ENCODE measurements at places on chromosomes 4 and X.

DNA sequence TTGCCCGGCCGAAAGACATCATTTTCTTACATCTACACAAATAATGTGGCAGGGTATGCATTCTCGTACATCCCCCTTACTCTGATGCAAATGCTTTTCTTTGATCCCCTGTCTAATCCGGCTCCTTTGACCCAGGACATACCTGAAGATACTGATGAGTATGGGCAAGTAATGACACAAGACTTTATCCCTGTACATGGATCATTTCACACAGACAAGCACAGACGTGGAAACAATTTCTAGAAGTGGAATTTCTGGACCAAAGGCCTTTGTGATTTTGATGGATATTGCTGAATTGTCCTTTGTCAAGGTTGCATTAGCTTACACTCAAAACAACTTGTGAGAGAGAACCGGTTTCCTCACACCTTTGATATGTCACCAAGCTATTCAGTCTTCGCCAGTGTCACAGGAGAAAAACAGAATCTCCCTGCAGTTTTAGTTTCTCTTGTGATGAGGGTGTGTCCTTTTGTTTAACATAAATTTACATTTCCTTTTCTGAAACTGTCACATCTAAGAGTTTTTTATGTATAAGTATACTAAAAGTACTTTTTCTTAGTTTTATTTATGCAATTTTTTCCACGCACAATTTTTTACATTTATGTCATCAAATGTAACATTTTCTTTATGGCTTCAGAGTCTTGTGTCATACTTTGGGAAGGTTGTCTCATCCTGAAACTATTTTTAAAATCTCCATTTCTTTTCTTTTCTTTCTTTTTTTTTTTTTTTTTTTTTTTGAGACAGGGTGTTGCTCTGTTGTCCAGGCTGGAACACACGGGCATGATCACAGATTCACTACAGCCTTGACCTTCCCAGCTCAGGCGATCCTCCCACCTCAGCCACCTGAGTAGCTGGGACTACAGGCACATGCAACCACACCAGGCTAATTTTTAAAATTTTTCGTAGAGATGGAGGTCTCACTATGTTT, 25.2 kb downstream of the RWDD4 start:
- H3K4me1 ChIP-seq: peaks cover 9% of the 10 kb centered on the region
- H3K27me3 ChIP-seq: peaks cover 4% of the 10 kb centered on the region
- H3K27ac ChIP-seq: no peak overlapping the region
- no peak overlapping the region for H3K4me3 ChIP-seq

GRCh38 chr4:61199873-61200186, 296 bp upstream of the ADGRL3 start:
- no peak for DNase-seq
- peaks cover 5% of the 10 kb centered on the region for H3K27me3 ChIP-seq
- H3K36me3 ChIP-seq: no peaks in the 10 kb centered on the region
- peak overlapping the region; percentile 100 for H3K4me3 ChIP-seq
- peak overlapping the region; percentile 50 for H3K27ac ChIP-seq
- H3K4me1 ChIP-seq: peaks cover 30% of the 10 kb centered on the region

GRCh38 chr4:48483006-48483776, at the start of gene SLC10A4:
SLC10A4 (plus strand) TSS chr4:48483343; CDS start chr4:48483562, 219 bp downstream.
- H3K27me3 ChIP-seq: peaks cover 49% of the 10 kb centered on the region
- peak within 1 kb of the TSS; percentile 79 for H3K4me3 ChIP-seq
- DNase-seq: peak; percentile 64
- peak within 1 kb of the TSS; percentile 64 for H3K27ac ChIP-seq
- H3K4me1 ChIP-seq: peaks cover 34% of the 10 kb centered on the region

GRCh38 chrX:45849261-45849862, 648.7 kb upstream of the DIPK2B start:
- DNase-seq: no peak
- peak overlapping the region; percentile 90 for H3K4me3 ChIP-seq
- H3K27ac ChIP-seq: peak overlapping the region; percentile 84
- H3K4me1 ChIP-seq: peaks cover 22% of the 10 kb centered on the region
- H3K27me3 ChIP-seq: peaks cover 6% of the 10 kb centered on the region

- no peak overlapping the region for H3K4me3 ChIP-seq
- no peak overlapping the region for H3K27ac ChIP-seq
- DNase-seq: no peak
- H3K27me3 ChIP-seq: no peaks in the 10 kb centered on the region
These were observed 48.1 kb downstream of the RAB40AL start for GRCh38 chrX:102985192-102985591.

- no peaks in the 10 kb centered on the region for H3K27me3 ChIP-seq
- peaks cover 10% of the 10 kb centered on the region for H3K36me3 ChIP-seq
- no peak overlapping the region for H3K4me3 ChIP-seq
These were observed 134.7 kb downstream of the DCLK2 start for GRCh38 chr4:150212927-150213326.

DNA sequence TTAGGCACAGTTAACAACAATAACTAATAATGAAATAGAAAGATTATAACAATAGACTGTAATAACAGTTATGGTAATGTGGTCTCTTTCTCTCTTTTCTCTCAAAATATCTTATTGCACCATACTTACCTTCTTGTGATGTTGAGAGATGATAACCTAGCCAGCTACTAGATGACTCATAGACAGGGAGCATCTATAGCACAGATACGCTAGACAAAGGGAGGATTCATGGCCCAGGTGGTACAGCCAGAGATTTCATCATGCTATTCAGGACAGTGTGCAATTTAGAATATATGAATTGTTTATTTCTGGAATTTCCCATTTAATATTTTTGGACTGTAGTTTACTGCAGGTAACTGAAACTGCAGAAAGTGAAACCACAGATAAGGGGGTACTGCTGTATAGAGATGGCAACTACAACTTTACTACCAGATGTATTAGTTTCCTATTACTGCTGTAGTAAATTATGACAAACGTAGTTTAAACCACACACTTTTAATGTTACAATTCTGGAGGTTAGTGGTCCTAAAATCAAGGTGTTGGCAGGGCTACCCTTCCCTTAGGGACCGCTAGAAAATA, 41.8 kb upstream of the MAGED1 start:
- H3K27ac ChIP-seq: no peak overlapping the region
- DNase-seq: no peak
- H3K4me3 ChIP-seq: no peak overlapping the region
- peaks cover 28% of the 10 kb centered on the region for H3K36me3 ChIP-seq
- H3K27me3 ChIP-seq: no peaks in the 10 kb centered on the region

- H3K4me3 ChIP-seq: no peak overlapping the region
- H3K27me3 ChIP-seq: peaks cover 88% of the 10 kb centered on the region
- no peaks in the 10 kb centered on the region for H3K4me1 ChIP-seq
- no peak overlapping the region for H3K27ac ChIP-seq
These were observed 15.2 kb upstream of the PHOX2B start for GRCh38 chr4:41763729-41764128.

- no peaks in the 10 kb centered on the region for H3K36me3 ChIP-seq
- no peak for DNase-seq
- no peak overlapping the region for H3K27ac ChIP-seq
- H3K27me3 ChIP-seq: peaks cover 3% of the 10 kb centered on the region
- no peak overlapping the region for H3K4me3 ChIP-seq
These were observed 10.3 kb upstream of the SEL1L3 start for GRCh38 chr4:25872851-25873631.

GRCh38 chr4:182694551-182694950, 222.6 kb downstream of the DCTD start:
- H3K27ac ChIP-seq: no peak overlapping the region
- H3K4me3 ChIP-seq: no peak overlapping the region
- DNase-seq: no peak
- H3K4me1 ChIP-seq: peaks cover 15% of the 10 kb centered on the region
- no peaks in the 10 kb centered on the region for H3K27me3 ChIP-seq

DNA sequence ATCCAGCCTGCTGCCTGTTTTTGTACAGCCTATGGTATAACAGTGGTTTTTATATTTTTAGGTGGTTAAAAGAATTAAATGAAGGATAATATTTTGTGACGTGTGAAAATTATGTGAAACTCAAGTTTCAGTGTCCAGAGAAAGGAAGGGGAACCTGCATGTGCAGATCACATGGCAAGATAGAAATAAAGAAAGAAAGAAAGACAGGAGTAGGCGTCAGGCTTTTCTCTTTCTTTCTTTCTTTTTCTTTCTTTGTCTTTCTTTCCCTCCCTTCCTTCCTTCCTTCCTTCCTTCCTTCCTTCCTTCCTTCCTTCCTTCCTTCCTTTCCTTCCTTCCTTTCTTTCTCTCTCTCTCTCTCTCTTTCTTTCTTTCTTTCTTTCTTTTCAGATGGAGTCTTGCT, 42.0 kb upstream of the HUWE1 start:
- H3K4me3 ChIP-seq: no peak overlapping the region
- H3K27me3 ChIP-seq: no peaks in the 10 kb centered on the region

- no peak overlapping the region for H3K4me3 ChIP-seq
- no peaks in the 10 kb centered on the region for H3K27me3 ChIP-seq
- no peak overlapping the region for H3K27ac ChIP-seq
- no peak for DNase-seq
- no peaks in the 10 kb centered on the region for H3K4me1 ChIP-seq
- peaks cover 7% of the 10 kb centered on the region for H3K36me3 ChIP-seq
These were observed 57.2 kb upstream of the UGT2B7 start for GRCh38 chr4:69039071-69039470.

- H3K36me3 ChIP-seq: no peaks in the 10 kb centered on the region
- H3K4me3 ChIP-seq: no peak overlapping the region
- H3K4me1 ChIP-seq: no peaks in the 10 kb centered on the region
- no peaks in the 10 kb centered on the region for H3K27me3 ChIP-seq
These were observed 41.9 kb downstream of the BMP15 start for GRCh38 chrX:50952406-50952805.

DNA sequence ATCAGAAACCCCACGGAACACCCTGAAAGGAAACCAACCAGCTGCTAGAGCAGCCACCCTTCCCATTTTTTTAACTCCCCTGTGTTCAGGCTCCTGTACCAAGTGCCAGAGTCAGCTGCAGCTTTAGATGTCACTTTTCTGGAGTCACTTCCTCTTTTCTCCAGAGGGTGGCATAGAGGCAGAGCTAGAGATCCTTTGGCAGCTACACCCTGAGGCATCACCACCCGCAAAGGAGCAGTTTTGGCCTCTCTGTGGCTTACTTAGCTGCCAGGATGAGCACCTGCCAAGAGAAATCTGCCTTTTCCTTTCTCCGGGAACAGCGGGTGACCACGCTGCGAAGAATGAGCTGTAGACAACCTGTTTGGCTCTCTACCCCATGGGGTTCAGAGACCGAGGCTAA, 58.0 kb upstream of the CHRDL1 start:
- no peak for DNase-seq
- no peak overlapping the region for H3K4me3 ChIP-seq
- peaks cover 18% of the 10 kb centered on the region for H3K27me3 ChIP-seq
- no peak overlapping the region for H3K27ac ChIP-seq
- no peaks in the 10 kb centered on the region for H3K36me3 ChIP-seq
- H3K4me1 ChIP-seq: no peaks in the 10 kb centered on the region

GRCh38 chr4:187190390-187190789, 466.7 kb upstream of the FAT1 start:
- no peak for DNase-seq
- peaks cover 8% of the 10 kb centered on the region for H3K27me3 ChIP-seq
- H3K27ac ChIP-seq: no peak overlapping the region
- H3K36me3 ChIP-seq: no peaks in the 10 kb centered on the region
- H3K4me3 ChIP-seq: no peak overlapping the region

GRCh38 chrX:96982161-96982560, 98.5 kb downstream of the RPA4 start:
- H3K27ac ChIP-seq: no peak overlapping the region
- no peaks in the 10 kb centered on the region for H3K27me3 ChIP-seq
- no peak overlapping the region for H3K4me3 ChIP-seq
- H3K36me3 ChIP-seq: no peaks in the 10 kb centered on the region

DNA sequence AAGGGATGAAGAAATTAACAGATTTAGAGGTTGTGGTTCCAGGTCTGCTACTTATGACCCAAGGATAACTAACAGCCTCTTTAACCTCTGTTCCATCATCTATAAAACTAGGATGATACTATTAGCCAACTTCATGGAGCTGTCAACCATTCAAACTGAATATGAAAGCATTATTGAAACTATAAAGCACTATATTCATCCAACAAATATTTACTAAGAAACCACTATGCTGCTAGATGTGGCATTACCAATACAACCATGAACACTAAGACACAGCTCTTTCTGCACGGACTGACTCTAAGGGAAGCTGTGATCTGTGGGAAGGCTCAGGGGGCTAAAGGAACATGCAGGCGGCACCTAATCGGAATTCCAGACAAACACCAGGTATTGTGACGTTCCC, 66.0 kb downstream of the APBB2 start:
- no peak overlapping the region for H3K27ac ChIP-seq
- peaks cover 32% of the 10 kb centered on the region for H3K4me1 ChIP-seq
- peaks cover 3% of the 10 kb centered on the region for H3K36me3 ChIP-seq
- H3K4me3 ChIP-seq: no peak overlapping the region
- DNase-seq: no peak

GRCh38 chr4:76989391-76990061, 40.0 kb downstream of the SEPTIN11 start:
- H3K4me3 ChIP-seq: no peak overlapping the region
- no peak for DNase-seq
- H3K27ac ChIP-seq: no peak overlapping the region
- peaks cover 9% of the 10 kb centered on the region for H3K36me3 ChIP-seq
- H3K4me1 ChIP-seq: peaks cover 27% of the 10 kb centered on the region
- no peaks in the 10 kb centered on the region for H3K27me3 ChIP-seq

DNA sequence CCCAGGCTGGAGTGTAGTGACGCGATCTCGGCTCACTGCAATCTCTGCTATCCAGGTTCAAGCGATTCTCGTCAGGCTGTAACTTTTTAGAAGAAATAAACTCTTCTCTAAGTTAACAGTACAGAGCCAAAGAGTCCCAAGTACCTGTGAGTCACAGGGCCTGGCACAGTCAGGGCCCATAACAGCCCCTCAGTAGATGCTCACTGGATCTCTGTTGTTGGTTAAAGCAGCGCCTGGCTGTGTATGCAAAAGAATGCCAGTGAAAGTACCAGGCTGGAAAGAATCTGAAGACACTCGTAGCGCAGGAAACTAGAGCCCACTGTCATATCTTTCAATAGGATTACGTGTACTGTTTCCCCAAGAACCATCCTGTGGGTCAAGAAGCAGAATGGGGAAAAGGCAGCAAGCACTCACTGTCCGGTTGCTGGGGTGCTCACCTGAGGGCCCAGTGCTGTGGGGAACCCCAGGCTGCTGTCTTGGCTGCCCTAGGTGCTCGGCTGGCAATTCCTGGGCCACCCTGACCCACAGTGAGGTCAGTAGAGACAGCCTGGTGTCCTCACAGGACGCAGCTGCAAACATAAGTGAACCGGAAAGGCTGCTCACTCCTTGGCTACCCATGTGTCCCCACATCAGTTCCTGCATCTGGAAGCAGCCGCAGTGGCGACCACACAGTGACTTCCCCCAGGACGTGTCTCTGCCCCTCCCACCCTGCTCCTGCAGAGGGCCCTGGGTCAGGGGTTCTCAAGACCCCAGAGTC, 3.1 kb upstream of the SLBP start:
- no peak for DNase-seq
- H3K4me1 ChIP-seq: peaks cover 29% of the 10 kb centered on the region
- H3K4me3 ChIP-seq: no peak overlapping the region
- peaks cover under 1% of the 10 kb centered on the region for H3K36me3 ChIP-seq
- no peak overlapping the region for H3K27ac ChIP-seq

GRCh38 chrX:151225843-151226242, 49.5 kb downstream of the GPR50 start:
- DNase-seq: no peak
- H3K4me1 ChIP-seq: no peaks in the 10 kb centered on the region
- no peak overlapping the region for H3K27ac ChIP-seq
- no peak overlapping the region for H3K4me3 ChIP-seq

Data from mesothelial cell of epicardium (in vitro differentiated cells).